ENCODE measurements at places on chromosomes 11 and 22.

GRCh38 chr11:94018721-94019120, 2.4 kb upstream of the HEPHL1 start:
- DNase-seq = no peak

- no peak for DNase-seq
Measured at GRCh38 chr11:33695051-33695566, 5.5 kb downstream of the C11orf91 start.

DNA sequence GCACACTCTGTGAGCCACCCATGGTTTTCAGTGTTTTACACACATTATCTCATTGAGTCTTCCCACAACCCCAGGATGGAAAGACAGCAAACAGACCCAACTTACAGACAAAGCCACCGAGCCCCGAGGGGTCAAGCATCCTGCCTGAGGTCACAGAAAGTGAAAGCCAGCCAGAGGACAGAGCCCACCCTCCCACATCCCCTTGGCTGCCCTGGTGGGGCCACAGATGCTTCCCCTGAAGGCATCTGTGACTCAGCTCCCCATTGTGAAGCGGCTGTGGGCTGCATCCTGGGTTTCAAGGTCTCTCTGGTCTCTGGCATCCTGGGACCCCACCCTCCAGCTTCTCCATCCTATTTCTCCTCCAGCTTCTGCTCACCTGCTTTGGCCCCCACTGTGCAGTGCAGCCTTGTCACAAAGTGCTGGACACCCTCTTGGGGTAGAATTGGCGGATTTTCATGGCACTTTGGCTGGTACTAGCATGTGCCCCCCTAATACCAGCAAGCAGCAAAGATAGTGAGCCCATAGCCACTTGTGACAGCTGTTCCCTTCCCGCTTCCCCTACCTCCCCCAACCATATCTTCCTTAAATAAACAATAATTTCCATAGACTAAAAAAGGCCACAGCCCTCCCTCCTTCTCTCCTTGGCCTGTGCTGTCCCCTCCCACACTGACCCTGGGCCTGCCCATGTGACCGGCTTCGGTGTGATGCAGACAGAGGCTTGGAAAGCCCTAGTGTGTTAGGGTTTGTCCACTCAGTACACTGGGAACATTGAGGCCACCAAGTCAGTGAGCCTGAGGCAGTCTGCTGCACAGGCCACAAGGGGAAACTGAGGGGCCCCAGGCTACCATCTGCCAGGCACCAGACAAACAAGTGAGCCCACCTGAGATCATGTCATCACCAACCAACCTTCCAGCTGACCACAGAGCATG, 53.9 kb upstream of the SHISAL1 start:
- DNase-seq = no peak

GRCh38 chr11:11432621-11433319, 79.7 kb upstream of the CSNK2A3 start:
- no peak for DNase-seq

DNA sequence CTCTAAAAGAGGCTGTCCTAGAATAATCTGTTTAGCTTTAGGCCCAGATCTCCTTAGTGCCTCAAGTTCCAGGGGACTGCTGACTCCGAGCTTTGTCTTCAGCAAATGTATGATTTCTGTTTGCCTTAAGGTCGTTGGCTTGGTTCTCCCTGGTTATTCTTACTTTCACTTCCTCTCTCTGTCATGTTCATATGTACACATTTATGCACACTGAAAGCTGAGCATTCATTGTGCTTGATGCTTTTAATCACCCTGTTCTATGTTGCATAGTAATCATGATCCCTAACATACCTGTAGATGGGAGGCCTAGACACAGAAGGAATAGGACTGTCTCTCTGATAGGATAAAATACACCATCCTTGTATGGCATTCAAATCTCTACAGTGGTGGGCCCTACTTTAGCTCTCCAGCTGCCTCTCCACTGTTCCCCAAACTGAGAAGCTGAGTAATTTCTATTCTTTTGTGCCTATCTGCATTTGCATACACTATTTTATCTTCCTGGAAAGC, 7.2 kb downstream of the PPFIBP2 start:
- no peak for DNase-seq

GRCh38 chr11:111693224-111693937, 72.8 kb downstream of the PPP2R1B start:
- DNase-seq = no peak

- no peak for DNase-seq
Measured at GRCh38 chr11:9210224-9210921, 54.8 kb downstream of the DENND5A start.

DNA sequence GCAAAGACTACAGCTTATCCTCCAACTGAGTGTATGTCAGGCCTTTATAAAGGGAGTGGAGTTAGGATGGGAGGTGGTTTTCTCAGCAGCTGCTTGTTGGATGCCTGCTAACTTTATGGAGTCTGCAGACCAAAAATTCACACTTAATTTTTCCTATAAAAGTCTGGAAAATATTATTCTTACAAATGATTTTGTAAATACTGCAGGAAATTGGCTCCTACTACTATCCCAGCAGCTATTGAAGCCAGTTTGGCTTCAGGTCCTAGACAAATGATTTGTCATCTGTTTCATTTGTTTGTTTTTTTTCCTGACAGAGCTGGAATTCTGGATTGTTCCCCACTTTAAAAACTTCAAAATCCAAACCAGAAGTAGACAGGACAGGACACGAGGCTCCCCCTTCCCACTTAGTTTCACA, 292.5 kb downstream of the TMEM135 start:
- DNase-seq = peak; percentile 67

Data from right lung (tissue), 10 donors.